GOT3 (cell line): ENCODE measurements at places on chromosomes 11 and 22.

DNA sequence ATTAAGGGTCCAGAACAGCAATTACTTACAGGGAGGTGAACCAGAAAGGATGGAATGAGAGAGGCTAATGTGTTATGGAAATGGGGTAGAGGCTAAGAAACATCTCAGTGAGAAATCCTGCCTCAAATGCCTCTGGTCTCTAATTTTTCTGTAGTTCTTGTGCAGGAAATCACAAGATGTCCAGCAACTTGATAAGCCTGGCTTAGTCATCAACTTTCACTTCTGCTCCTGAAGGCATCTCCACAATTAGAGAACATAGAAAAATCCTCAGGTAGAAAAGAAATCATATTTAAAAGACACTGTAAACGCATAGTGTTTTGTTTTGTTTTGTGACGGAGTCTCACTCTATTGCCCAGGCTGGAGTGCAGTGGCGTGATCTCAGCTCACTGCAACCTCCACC lies 18.7 kb downstream of the MRGPRX4 start:
- DNase-seq, result no peak

- no peak for DNase-seq
These were observed 1.3 kb downstream of the WEE1 start for GRCh38 chr11:9574622-9575259.

- no peak for DNase-seq
These were observed 9.5 kb upstream of the MS4A4E start for GRCh38 chr11:60252213-60253108.

DNA sequence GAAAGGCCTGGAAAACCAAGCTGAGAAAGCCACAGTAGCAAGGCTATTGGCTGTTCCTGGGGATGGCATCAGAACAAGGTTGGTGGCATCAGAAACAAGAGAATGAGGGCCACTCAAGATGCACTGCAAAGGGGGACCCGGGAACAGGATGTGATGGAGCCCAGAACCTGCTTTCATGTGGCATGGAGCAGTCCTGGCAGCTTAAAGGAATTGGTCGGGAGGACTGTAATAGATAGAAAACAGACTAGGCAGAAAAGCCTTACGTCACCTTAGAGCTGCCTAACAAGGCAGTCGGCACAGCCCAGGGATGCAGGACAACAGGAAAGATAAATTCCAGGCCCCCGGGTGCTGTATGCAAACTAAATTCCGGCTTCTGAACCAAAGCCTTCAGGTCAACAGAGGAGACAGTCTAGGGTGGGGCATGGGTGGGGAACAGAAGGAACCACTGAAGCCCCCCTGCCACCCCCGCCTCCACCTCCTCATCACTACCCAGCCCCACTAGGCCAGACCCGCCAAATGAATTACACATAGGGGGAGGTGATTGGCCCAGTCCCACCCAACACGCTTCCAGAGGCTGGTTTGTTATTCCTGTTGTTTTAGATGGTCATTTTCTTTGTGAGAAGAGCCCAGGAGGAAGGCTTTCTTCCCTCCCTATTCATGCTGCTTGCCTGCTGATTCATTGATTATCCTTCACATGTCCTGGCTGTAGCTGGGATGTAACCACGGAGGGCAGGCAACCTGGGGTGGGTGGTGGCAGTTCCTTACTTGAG lies 25.7 kb upstream of the LRRC55 start:
- no peak for DNase-seq

DNA sequence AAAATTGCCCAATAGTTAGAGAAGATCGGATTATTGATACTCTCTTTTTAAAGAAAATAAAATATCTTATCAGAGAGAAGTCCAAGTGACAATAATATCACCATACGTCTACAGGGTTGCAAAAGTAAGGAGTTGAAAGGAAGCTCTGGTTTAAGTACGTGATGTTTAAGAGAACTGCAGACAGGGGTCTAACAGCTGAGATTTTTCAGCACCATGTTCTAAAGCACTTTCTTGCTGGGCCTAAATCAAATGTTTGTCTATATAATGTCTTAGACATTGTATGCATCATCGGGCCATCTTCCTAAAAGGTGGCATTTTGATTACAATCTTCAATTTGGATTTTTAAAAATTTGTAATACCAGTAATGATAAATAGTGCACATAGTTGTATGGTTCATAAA lies 133.3 kb downstream of the RRAS2 start:
- DNase-seq, result no peak

DNA sequence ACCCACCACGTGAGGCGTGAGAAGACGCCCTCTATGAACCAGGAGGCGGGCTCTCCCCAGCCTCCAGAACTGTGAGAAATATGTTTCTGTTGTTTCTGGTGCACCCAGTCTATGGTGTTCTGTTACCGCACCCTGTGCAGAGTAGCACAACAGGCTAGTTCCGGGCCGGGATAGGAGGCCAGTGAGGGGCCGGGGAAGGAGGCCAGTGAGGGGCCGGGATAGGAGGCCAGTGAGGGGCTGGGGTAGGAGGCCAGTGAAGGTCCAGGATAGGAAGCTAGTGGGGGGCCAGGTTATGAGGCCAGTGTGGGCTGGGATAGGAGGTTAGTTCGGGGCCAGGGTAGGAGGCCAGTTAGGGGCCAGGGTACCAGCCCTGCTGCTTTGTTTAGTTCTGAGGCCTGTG lies 204.6 kb downstream of the BARX2 start:
- DNase-seq, result no peak

- DNase-seq, result peak; percentile 99
These were observed 271 bp downstream of the FKBP2 start for GRCh38 chr11:64241241-64241490.

- DNase-seq, result no peak
These were observed 8.4 kb downstream of the SLC25A45 start for GRCh38 chr11:65373839-65374580.

GRCh38 chr22:36110306-36110881 lies 50.2 kb downstream of the APOL3 start:
- no peak for DNase-seq

DNA sequence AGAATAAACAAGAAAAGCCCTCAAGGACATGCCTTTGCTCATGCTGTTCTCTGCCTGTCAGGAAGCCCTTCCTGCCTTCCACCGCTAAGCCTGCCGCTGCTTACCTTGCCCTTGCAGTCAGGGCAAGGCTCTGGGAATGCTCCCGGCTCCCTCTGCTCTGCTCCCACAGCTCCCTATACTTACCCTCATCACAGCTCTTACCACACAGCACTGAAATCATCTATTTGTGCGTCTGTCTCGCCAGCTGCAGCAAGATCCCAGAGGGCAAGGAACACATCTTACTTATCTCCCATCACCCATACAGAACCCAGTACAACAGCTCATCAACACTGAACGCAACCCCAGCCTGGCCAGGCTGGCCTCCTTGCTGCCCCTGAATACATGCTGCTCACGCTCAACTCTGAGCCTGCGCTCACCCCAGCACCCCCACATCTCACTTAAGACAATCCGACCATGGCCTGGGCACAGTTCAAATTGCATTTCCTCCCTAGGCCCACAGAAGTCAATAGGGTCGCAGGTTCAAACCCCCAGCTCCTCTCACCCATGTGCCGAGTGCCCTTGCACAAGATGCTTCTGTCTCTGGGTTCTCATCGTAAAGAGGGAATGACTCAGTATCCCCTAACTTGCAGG lies 161.8 kb downstream of the IGLL1 start:
- DNase-seq, result no peak

- DNase-seq, result no peak
These were observed 14.9 kb downstream of the ZNF74 start for GRCh38 chr22:20408891-20409290.

- DNase-seq, result no peak
These were observed 1429.3 kb downstream of the BRD1 start for GRCh38 chr22:48398181-48398905.

DNA sequence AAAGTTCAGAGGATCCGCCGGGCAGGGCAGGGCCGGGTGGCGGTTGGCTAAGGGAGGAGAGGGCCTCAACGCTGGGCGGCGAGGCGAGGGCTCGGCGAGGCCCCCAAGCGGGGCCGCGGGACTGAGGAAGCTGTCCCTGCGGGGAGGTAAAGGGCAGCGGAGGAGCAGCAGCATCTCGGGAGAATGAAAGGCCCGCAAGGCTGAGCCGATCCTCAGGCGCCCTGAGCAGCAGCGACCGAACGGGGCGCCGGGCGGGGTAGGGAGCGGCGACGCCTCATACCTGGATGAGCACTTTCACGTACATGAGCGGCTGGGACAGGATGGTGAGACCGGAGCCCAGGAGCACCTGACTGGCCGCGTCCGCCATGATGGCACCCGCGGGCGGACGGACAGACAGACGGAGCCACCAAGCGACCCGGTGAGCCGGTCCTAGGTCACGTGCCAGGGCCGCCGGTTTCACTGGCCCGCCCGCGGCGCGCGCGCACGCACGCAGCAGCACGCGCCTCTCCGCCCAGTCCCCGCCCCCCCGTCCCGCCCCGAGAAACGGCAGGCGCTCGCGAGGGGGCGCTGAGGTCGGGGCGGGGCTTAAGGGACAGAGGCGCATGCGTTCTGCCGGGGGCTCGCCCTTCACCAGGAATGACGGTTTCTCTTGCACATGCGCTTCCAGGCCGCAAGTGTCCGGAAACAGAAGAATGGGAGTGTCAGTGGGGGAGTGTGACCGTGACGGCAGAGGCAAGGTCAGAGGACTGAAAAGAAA lies at the start of gene MTCH2:
Gene MTCH2, minus strand, starts transcription at position 461 of the 757 bp plus-strand sequence. Its CDS starts 94 bp downstream, at position 367.
- peak; percentile 90 for DNase-seq

GRCh38 chr11:107991868-107992414 lies 16.8 kb upstream of the CUL5 start:
- DNase-seq, result no peak

- no peak for DNase-seq
These were observed 35.6 kb downstream of the ARL14EP start for GRCh38 chr11:30358536-30358935.

DNA sequence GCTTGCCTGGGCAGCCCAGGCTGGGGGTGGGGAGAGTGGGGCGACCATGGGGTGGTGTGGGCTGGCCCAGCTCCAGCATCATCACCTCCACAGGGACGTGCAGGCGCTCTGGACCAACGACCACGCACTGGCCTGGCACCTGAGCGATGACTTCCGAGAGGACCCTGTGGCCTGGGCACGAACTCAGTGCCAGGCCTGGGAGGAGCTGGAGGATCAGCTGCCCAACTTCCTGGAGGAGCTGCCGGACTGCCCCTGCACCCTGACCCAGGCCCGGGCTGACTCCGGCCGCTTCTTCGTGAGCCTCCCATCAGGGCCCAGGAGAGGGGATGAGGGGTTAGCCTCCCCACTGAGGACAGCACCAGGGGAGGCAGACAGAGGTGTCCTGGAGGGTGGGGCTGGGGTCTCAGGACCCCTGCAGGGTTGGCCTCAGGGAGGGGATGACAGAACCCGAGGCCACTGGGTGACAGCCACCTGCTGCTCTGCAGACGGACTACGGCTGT lies 3.8 kb downstream of the SUSD2 start:
- no peak for DNase-seq

- no peak for DNase-seq
These were observed 213.9 kb downstream of the SBF2 start for GRCh38 chr11:10080138-10080537.

- no peak for DNase-seq
These were observed 52.3 kb downstream of the CCDC34 start for GRCh38 chr11:27310707-27311106.

- peak; percentile 8 for DNase-seq
These were observed 101.1 kb upstream of the PITPNB start for GRCh38 chr22:28019881-28020861.

DNA sequence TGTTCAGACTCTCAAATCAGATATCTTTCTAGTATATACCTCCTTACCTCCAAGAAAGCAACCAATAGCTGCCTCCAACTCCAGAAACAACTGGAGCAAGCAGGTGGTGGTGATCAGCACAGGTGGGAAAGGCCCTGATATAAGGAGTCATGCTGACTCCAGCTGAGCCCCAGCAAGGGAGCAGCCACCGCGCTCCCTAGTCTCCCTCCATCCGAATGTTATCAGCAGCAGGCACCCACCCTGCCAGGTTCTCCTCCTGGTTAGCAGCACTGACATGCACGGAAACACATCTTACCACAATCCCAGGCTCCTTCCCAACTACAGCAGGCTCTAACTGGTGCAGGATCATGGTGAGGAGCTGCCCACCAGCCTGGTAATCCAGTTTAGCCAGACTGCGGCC lies 18.5 kb upstream of the STK33 start:
- DNase-seq, result no peak

DNA sequence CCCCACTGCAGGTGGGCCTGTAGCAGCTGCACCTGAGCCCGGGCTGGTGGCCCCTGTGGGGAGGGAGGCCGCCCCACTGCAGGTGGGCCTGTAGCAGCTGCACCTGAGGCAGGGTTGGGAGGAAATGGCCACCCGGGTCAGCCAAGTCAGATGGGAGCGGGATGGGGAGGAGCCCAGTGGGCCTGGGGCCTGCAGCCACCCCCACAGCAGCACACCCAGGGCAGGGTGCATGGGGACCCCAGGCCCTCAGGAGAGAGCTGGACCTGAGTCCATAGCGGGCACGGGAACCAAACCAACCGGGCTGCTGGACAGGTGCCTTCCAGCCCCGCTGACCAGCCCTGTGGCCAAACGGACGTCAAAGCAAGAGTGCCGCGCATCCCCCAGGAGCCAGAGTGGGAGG lies 61.7 kb downstream of the BRD1 start:
- no peak for DNase-seq

GRCh38 chr11:126284829-126285228 lies 1.9 kb downstream of the TIRAP start:
- DNase-seq, result no peak

- no peak for DNase-seq
These were observed 87.7 kb downstream of the PDE2A start for GRCh38 chr11:72586321-72587090.

DNA sequence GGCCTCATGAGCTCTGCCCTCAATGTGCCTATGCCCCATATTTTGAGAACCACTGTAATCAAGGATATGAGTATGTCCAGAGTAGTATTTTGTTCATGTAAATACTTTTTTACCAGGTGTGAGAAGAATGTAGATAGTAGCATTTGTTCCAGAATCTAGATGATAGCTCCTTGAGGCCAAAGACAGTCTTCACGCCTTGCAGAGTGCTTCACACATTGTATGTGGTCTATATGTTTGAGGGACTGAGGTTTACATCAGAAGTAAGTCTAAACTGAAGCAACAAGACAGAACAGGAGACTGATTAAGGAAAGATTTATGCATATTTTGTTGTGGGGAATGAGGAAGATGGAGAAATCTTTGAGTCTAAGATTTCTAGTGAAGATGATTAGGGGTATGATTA lies 12.5 kb downstream of the CEP57 start:
- DNase-seq, result no peak

GRCh38 chr11:119906376-119906775 lies 177.4 kb upstream of the NECTIN1 start:
- DNase-seq, result no peak

DNA sequence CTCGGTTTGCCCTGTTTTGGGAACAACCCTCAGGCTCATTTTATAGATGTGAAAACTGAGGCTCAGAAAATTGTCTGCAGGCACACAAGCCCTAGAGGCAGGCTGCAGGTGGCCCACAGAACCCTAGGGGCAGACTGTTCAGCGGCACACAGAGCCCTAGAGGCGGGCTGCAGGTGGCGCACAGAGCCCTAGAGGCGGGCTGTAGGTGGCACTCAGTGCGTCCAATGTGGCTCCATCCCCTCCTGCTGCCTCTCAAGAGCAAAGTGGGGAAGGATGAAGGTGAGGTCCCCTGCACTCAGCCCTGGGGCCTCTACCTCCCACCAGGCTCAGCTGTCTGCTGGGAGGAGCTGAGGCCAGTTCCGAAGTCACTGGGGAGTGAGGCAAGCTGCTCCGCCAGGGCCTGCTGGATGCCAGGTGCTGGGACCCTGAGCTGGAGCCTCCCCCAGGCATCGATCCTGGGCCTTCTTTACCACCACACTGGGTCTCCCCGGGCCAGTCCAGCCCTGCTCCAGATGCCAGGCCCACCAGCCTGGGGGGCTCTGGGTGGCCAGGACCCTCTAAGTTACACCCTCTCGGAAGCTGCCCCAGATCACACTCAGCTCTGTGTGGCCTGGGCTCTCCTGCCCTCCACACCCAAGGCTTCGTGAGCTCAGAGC lies 2.3 kb downstream of the ACY3 start:
- DNase-seq, result no peak
